Fibroblast of skin of abdomen (primary cell): ENCODE measurements at places on chromosomes 3 and 15.
A peak's percentile ranks its signal among the peaks of the same experiment; 100 is the strongest.

DNA sequence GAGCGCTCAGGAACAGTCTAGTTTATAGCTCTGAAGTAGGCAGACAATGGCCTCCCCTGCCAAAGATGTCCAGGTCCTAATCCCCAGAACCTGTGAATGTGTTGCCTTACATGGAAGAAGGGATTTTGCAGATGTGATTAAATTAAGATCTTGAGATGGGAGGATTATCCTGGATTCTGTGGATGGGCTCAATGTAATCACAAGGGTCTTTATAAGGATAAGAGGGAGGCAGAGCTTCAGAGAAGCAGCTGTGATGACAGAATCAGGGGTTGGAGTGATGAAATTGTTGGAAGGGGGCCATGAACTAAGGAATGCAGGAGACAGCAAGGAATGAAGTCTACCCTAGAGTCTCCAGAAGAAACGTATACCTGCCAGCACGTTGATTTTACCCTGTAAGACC lies 14.0 kb upstream of the GK5 start:
- DNase-seq, result peak; percentile 8

DNA sequence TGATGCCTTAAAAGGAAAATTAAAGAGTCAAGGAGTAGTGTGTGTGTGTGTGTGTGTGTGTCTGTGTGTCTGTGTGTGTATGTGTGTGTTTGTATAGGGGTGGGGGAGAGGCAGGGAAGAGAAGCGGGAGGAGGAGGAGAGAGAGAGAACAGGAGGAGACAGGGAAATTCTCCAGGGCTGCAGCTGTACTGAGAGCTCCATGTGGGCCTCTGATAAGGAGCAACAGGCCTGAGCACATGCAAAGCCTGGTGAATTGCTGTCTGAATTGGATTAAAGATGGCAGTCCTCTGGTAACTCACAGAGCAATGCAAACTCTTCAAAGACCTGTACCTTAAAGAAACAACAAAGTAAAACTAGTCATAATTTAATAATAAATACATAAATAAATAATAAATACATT lies 70.6 kb downstream of the SEMA6D start:
- no peak for DNase-seq

GRCh38 chr3:171283183-171283847 lies 176.9 kb downstream of the TNIK start:
- DNase-seq, result no peak

GRCh38 chr15:75022783-75023180 lies 608 bp upstream of the PPCDC start:
- DNase-seq, result no peak

DNA sequence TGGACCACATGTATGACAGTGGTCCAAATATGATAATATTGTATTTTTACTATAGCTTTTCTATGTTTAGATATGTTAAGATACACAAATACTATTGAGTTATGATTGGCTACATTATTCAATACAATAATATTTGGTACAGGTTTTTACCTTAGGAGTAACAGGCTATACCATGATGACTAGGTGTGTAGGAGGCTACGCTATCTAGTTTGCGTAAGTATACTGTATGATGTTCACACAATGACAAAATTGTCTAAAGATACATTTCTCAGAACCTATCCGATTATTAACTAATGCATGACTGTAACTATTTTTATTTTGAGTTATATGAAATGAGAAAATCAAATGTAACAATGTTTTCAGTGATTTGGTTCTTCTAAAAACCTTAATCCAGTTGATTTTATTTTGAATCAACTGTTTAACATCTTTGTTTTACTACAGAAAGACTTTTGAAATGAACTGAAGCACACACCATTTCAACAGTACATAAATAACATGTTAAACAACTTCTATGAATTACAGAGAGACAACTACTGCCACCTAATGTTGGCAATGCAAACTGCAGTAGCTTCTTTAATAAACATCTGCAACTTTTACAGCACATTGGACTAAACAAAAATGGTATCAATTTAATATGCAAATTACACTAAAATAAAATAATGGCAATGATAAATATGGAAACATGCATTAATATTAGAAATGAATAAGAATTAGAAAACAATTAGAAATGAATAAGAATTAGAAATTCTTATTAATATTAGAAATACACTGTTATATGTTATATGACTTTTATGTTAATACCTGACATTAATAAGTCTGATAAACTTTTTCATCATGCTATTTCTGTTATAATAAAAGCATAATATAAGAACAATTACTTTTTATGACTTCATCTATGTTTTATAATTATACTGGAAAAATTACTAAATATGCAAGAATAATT lies 255.7 kb downstream of the MBNL1 start:
- DNase-seq, result peak; percentile 52

GRCh38 chr3:152376351-152377183 lies 107.8 kb downstream of the MBNL1 start:
- peak; percentile 88 for DNase-seq

DNA sequence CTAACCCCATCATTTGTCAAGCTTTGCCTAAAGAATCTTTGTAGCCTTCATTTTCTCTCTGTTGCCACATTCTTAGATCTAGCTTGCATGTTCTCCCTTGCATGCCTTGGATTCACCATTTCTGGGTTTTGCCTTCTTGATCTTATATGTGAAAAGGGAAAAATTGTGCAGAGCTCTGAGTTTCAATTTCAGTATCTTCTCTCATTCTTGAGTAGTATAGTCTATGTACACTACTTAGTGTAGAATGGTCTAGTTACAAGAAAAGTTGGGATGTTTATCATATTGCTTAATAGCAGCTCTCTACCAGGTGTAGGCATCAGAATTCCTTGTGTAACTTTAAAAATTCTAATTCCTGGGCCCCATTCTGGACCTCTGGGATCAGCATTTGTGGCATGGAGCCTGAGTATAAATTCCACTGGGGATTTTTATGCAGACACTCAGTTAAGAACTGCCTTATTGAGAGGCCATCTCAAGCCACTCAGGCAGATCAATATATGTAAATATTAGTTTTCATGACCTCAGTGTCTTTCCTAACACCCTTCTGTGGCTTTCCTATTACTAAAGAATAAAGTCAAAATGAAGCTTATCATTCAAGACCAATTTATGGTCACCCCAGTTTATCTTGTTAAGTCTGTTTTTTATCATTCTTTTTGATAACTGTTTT lies 23.4 kb downstream of the GTF2E1 start:
- DNase-seq, result no peak

GRCh38 chr3:129106866-129107565 lies 14.6 kb downstream of the RAB43 start:
- DNase-seq, result no peak

DNA sequence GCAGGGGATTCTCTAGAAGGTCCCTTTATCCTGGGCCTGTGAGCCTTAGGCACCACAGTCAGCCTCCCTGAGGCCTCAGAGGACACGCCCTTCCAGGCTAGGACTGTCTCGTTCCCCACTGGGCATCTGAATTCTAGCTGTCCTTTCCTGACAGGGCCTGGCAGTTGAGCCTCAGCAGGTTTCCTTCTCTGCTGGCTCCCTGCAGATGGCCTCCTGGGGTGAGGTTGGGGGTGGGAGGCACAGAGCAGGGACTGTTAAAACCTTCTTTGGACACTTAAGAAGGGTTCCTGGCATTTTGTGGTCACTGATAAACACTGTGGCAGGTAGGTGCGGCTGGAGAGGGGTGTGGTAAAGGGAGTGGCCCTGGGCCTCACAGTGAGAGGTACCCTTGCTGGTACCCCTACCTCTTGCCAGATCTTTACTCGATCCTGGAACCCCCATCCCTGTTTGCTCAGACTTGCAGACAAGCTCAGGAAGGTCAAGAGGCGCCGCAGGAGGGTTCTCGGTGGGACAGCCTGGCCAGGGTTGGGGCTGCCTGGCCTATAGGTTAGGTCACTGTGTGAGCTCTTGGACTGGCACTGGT lies 8.5 kb downstream of the CLK3 start:
- no peak for DNase-seq

GRCh38 chr15:47445723-47446392 lies 271.4 kb upstream of the SEMA6D start:
- no peak for DNase-seq

DNA sequence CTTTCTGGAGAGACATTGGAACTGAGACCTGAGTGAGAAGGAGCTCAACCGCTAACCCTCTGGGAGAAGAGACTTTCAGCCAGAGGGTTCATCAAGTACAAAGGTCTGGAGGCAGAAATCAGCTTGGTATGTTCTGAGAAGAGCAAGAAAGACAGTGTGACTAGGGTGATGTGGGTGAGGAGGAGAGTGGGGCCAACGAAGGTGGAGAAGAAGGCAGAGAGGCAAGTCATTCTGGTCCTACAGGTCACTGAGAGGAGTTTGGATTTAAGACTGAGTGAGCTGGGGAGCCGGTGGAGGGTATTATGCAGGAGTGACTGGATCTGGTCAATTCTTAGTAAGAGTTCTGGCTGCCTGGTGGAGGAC lies 12.2 kb downstream of the XIRP1 start:
- DNase-seq, result no peak

DNA sequence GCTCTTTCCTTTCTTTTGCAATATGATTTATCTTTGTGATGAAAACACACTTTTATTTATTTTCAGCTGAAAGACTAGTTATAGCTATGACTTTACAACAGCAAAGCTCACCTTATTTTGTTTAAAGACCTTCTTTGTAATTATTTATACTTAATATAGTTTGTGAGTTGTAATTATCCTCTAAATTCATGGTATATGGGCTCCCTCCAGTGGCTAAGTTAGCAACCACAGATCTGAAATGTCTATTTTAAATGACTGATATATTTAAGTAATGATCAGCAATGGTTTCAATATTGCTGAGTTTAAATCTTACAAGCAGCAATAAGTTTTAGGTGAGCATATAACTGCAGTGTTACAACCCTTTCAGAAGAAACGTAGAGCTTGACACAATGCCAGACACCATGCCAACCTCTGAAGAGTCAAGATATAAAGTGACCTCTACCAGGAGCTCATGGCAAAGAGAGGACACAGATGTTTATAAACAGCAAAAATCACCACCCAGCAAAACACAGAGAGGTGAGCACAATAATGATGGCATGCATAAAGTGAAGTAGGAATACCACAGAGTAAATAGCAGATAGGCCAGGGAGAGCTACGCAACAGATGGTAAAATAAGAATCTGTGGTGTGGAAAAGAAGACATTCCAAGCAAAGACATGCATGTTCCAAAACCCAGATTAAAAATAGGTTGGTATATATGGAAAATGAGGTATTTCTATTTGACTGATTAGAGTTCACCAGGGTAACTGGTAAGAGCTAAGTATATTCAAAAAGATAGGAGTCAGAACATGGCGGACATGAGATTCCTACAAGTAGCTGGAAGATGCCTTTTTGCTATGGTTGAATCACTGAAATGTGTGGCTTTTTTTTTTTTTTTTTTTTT lies 143.7 kb upstream of the ZNF385D start:
- peak; percentile 19 for DNase-seq

- DNase-seq, result no peak
Measured at GRCh38 chr3:13229273-13229949, 156.2 kb upstream of the IQSEC1 start.

- peak; percentile 26 for DNase-seq
Measured at GRCh38 chr15:94352636-94353487, 121.5 kb downstream of the MCTP2 start.

GRCh38 chr15:75153565-75154276 lies 48.0 kb upstream of the C15orf39 start:
- no peak for DNase-seq

- no peak for DNase-seq
Measured at GRCh38 chr3:32564195-32564594, 6.5 kb downstream of the DYNC1LI1 start.

GRCh38 chr3:130621824-130622223 lies 104.8 kb downstream of the COL6A6 start:
- DNase-seq, result no peak

- DNase-seq, result peak; percentile 38
Measured at GRCh38 chr15:59501597-59501996, 63.6 kb downstream of the FAM81A start.

DNA sequence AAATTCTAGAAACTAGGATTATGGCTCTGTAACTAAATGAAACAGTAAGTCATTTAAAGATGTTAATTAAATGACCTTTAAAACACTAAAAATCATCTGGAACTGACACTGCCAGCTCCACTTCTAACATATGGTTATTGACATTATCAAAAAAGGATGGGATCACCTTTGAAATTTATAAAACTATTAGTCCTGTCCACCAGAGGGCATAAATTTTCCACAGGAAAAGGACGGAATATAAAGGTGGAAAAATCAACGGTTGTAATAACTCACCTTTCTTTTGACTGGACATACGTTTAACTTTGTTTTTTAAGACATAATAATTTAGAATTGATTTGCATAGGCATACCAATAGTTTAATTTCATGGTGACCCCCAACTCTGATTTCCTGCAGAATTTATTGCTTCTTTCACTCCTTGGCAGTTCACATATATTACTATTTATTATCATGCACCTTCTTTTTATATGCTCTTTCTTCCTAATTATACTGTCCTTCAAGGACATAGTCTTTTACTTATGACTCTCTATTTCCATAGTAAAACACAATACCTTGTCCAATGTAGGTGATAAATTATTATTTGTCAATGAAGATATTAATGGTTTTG lies 345.7 kb downstream of the CADM2 start:
- DNase-seq, result no peak

GRCh38 chr3:63959146-63959545 lies 47.0 kb upstream of the SCAANT1 start:
- no peak for DNase-seq

- peak; percentile 3 for DNase-seq
Measured at GRCh38 chr3:20185331-20185678, 701 bp downstream of the SGO1 start.

GRCh38 chr3:71492974-71493771 lies 90.4 kb downstream of the FOXP1 start:
- DNase-seq, result no peak
